ENCODE measurements at places on chromosomes 1 and 21. TPM values are rescaled to one million over a fixed set of nuclear protein-coding genes. Genes with fewer than 3 reads are reported as not detected.

Gene NUAK2
- 9.2 TPM for total RNA-seq

Gene LCE1D
- not detected for total RNA-seq

Gene WNT4
- 4.2 TPM for total RNA-seq

GRCh38 chr1:175013445-175013844, 9.8 kb downstream of the MRPS14 start:
- H3K36me3 ChIP-seq = peaks cover 34% of the 10 kb centered on the region
- H3K4me3 ChIP-seq = no peak overlapping the region
- no peak overlapping the region for H3K27ac ChIP-seq
- H3K27me3 ChIP-seq = no peaks in the 10 kb centered on the region

GRCh38 chr1:116497656-116498055, 73.2 kb downstream of the CD58 start:
- DNase-seq = no peak
- no peaks in the 10 kb centered on the region for H3K36me3 ChIP-seq
- H3K4me1 ChIP-seq = peaks cover 2% of the 10 kb centered on the region
- H3K27me3 ChIP-seq = no peaks in the 10 kb centered on the region
- H3K4me3 ChIP-seq = no peak overlapping the region
- H3K27ac ChIP-seq = peak overlapping the region; percentile 15

DNA sequence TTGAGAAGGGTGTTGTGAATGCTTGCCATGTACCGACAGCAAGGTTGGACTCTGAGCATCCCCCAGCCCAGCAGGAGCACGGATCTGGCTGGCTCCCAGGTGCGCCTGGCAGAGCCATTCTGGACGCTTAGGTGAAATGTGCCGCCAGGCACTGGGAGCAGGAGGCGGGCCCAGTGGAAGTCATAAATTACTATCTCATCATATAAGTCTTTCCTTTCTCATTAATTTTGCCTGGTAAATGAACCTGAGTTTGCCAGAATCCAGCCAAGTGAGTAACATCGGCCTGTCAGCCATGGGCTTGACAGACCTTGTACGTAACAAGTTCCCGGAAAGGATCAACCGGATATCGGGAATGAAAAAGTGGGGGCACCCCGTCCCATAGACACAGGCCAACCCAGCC, 179.5 kb upstream of the ARHGEF16 start:
- H3K4me1 ChIP-seq = no peaks in the 10 kb centered on the region
- H3K27me3 ChIP-seq = no peaks in the 10 kb centered on the region
- no peak for DNase-seq
- H3K36me3 ChIP-seq = no peaks in the 10 kb centered on the region

DNA sequence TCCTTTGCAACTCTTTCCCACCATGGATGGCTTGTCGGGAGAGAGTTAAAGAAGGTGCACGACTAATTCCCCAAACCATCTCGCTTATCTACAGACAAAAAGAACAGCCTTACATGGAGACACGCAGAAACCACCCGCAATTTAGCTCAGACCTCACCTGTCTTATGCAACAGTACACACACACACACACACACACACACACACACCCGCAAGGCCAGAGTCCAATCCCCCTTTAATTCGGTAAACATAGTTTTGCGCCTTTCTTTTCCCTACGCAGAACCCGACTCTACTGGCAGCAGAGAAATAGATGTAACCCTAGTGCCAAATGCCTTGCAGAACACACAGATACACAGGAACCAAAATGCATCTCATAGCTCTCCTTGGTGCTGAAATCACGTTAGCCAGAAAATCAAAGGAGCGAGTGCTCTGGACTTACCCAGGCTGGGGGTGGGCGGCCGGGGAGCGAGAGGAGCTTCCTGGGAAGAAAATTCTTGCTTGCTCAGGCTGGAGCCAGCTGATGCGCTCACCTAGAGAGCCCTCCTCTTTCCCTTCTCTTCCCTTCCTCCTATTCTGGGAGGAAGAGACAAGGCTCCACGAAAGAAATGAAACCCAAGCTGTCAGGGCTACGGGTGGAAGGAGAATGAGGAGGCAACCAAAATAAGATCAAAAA, 470 bp downstream of the TNR start:
- no peak overlapping the region for H3K4me3 ChIP-seq
- DNase-seq = peak; percentile 78
- no peaks in the 10 kb centered on the region for H3K36me3 ChIP-seq
- no peaks in the 10 kb centered on the region for H3K4me1 ChIP-seq

- H3K27me3 ChIP-seq = no peaks in the 10 kb centered on the region
- DNase-seq = no peak
- H3K4me1 ChIP-seq = peaks cover 19% of the 10 kb centered on the region
- no peaks in the 10 kb centered on the region for H3K36me3 ChIP-seq
- no peak overlapping the region for H3K27ac ChIP-seq
- no peak overlapping the region for H3K4me3 ChIP-seq
These were observed 202.7 kb downstream of the RHOU start for GRCh38 chr1:228937851-228938536.

DNA sequence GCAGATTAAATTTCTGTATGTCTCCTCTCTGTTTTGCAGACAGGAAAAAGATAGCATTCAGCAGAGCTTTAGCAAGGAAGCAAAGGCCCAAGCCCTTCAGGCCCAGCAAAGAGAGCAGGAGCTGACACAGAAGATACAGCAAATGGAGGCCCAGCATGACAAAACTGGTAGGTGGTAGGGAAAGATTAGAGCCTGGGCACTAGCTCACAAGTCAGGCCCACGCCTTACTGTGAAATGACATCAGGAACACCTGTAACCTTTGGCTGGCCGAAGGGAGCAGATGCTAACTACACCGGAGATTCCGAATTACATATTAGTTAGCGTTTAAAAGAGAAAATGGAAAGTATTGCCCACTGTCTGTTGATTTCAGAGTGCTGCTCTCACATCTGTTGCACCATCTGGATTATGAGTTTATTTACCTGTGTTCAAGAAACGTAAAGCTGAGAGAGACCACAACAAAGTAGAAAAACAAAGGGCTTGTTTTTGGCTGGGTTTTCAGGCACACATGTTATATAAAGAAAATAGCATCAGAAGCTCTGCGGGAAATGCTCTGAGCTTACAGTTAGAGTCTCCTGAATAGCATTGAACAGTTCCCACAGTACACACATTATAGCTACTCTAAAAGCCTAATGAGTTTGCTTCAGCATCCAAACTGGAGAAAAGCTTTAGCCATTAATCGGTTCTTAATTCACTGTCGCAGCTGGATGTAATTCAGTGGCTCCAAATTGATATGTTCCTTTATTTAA, 160.0 kb downstream of the SDCCAG8 start:
- no peak for DNase-seq
- H3K36me3 ChIP-seq = peaks cover 8% of the 10 kb centered on the region
- no peak overlapping the region for H3K27ac ChIP-seq
- H3K27me3 ChIP-seq = no peaks in the 10 kb centered on the region

- DNase-seq = no peak
- peaks cover 31% of the 10 kb centered on the region for H3K36me3 ChIP-seq
- no peak overlapping the region for H3K4me3 ChIP-seq
- H3K27ac ChIP-seq = no peak overlapping the region
These were observed 288.0 kb downstream of the PBX1 start for GRCh38 chr1:164846731-164847691.

DNA sequence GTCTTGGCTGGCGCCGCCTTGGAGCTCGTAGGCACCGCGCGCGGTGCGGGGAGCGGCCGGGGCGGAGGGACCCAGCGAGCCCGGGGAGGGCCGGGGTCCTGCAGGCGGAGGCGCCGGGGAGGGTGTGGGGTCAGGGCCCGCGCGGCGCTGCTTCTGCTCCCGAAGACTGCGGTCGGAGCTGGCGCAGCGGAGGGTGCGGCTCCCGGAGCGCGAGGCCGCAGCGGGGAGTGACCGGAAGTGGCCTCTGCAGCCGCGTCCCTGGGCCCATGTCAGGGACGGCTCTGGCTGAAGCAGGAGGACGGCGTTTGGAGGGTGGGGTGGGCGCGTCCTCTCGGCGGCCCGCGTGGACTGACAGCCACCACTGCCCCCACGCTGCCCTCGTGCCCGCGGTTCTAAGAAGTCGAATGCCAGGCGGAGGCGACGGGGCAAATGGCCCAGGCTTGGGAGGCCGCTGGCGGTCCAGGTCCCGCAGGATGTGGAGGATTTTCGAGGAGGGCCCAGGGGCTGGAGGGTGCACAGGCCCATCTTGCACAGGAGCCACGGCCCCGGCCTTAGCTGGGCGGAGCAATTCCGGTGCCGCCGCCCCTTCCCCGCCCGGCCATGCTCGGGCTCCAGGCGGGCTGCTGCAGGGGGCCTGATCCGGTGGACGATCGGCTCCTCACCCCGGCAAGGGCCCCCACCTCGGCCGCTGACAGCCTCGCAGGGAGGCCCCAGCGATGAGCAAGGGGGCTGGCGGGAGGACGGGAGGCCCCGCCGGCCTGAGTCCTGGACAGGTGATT, 7.7 kb upstream of the ZNF669 start:
- no peaks in the 10 kb centered on the region for H3K27me3 ChIP-seq
- H3K4me3 ChIP-seq = peak overlapping the region; percentile 81
- H3K4me1 ChIP-seq = peaks cover 5% of the 10 kb centered on the region
- peak; percentile 66 for DNase-seq
- peak overlapping the region; percentile 82 for H3K27ac ChIP-seq

DNA sequence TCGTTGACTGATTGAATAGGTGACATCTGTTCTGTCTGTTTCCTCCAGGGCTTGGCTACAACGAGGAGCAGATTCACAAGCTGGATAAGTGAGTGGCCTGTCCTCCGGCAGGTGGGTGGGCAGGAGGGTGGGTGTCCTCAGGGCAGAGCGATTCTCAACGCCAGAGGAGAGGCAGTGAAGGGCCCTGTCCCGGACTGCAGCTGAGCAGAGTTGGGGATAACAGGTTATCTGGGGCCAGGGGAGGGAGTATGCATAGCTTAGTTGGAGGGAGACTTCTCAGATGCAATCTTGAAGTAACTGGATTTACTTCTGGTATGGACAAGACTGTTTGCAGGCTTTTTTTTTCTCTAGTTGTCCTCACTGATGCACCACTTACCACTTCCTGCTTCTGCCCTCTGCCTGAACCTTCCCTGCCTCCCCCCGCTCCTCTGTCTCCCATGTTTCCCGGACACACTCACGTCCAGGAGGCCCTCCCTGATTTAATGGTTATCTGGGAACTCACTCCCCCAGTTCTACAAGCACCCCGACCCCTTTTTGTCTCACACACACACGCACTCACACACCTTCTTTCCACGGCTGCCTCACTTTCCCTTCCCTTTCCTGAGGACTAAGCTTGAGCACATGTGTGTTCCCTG, 16.4 kb upstream of the RASSF5 start:
- no peak overlapping the region for H3K27ac ChIP-seq
- no peak overlapping the region for H3K4me3 ChIP-seq
- peaks cover 11% of the 10 kb centered on the region for H3K4me1 ChIP-seq
- no peaks in the 10 kb centered on the region for H3K36me3 ChIP-seq
- no peak for DNase-seq

DNA sequence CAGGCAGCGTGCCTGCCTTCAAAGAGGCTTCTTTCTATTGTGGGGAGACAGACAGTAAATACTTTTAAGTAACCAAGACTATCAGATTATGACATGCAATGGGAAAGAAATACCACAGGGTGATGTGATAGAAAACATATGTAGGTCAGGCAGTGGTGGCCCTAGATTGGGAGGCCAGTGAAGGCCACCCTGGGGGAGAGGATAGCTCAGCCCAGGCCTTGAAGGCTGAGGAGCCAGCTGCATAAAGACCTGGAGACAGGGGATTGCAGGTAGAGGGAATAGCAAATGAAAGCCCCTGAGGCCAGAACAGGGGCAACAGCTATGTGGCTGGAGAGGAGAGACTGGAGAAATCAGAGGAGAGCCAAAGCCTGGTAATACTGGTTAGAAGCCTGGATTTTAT, 4.0 kb downstream of the SOX13 start:
- H3K4me3 ChIP-seq = no peak overlapping the region
- peaks cover 3% of the 10 kb centered on the region for H3K36me3 ChIP-seq
- no peak for DNase-seq
- H3K27ac ChIP-seq = no peak overlapping the region

DNA sequence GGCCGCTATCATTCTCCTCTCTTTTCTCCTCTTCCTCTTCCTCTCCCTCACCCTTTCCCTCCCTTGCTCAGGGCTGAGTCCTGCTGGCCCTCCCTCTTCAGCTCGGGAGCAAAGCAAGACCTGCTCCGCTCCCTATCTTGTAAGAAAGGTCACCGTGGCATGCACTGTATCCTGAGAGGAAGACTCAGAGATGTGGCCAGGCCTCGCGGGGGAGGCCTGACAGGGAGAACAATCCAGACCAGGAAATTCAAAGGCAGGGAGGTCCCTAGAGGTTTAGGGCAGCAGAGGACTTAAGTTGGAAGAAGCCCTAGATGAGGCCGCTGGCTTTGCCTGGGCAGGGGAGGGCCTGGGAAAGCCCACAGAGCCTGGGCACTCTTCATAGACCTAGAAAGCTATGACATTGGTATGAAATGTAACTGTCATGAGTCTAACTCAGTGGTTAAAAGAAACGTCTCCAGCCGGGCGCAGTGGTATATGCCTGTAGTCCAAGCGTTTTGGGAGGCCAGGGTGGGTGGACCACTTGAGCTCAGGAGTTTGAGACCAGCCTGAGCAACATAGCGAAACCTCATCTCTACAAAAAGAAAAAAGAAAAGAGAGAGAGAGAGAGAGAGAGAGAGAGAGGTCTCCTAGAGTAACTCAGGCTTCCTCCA, 14.6 kb upstream of the PTAFR start:
- no peaks in the 10 kb centered on the region for H3K36me3 ChIP-seq
- H3K4me1 ChIP-seq = no peaks in the 10 kb centered on the region
- DNase-seq = no peak
- no peak overlapping the region for H3K4me3 ChIP-seq

GRCh38 chr1:119298687-119299303, 69.8 kb upstream of the HAO2 start:
- no peak for DNase-seq
- no peaks in the 10 kb centered on the region for H3K36me3 ChIP-seq
- no peak overlapping the region for H3K27ac ChIP-seq
- no peak overlapping the region for H3K4me3 ChIP-seq

GRCh38 chr1:108556499-108556898, 3.4 kb upstream of the EEIG2 start:
- DNase-seq = no peak

DNA sequence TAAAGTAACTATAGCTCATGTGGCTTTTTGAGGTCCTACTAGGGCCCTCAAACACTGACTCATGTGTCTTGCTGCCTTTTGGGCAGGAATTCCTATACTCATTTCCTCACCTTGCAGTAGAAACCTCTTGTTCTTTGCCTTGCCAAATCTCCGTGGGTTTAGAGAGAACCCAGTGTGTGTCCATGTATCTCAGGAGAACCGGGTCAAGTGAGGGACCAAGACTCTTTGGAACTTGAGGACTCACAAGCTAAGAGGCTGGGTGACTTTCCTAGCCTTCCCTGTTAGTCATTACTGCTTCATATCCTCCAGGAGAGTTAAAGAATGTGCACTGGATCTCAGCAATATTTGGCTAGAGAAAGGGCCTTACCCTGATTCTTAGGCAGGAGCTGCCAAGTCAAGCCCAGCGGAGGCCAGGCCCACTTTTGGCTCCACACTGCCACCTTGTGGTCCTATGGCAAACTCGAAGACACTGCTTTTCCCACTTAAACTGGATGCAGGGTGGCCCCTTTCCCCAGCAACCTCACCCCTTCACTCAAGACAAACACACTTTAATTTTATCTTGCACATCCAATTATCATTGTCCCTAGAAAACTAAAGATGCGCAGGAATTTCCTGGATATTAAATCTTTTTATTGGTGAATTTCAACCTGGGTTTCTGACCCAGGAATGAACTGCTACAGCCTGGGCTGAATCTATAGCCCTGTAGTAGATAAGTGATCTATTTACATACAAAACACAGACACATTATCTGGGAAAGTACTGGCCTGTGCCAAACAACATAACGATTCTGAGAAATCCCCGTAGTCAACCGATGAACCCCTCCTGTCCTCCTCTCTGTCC, 10.6 kb downstream of the AVPR1B start:
- peaks cover 2% of the 10 kb centered on the region for H3K4me1 ChIP-seq
- H3K36me3 ChIP-seq = no peaks in the 10 kb centered on the region
- H3K27me3 ChIP-seq = no peaks in the 10 kb centered on the region
- DNase-seq = peak; percentile 90
